ENCODE measurements at places on chromosomes 13 and 19. TPM values are rescaled to one million over a fixed set of nuclear protein-coding genes. Genes with fewer than 3 reads are reported as not detected.
A peak's percentile ranks its signal among the peaks of the same experiment; 100 is the strongest.

Gene CGB5
- total RNA-seq = not detected

Gene CYP4F8
- total RNA-seq = not detected

Gene ZNF350
- 9.5 TPM for total RNA-seq

Gene LILRB2
- not detected for total RNA-seq

Gene TYROBP
- 0.75 TPM for total RNA-seq

Gene CYTH2
- total RNA-seq = 32.4 TPM

Gene SPTBN4
- 4.2 TPM for total RNA-seq

Gene ZNF14
- 7.3 TPM for total RNA-seq

DNA sequence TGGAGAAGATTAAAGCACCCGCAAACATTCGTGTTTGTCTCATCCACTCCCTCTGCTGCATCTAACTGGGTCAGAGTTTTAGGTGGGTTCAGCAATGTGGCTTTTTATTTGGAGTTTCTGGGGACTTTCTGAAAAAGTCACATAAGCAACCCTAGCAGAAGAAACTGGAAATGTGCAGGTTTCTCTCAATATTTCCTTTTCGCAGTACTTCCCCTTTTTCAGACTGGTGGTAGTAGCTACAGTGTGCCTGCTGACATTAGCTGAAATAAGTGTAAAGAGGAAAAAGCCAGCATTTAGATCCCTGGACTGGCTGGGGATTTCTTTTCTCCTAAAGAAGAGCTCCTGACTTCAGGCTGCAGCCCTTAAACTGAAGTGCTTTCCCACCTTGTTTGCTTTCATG is 15.9 kb upstream of the OLFM4 start:
- DNase-seq = no peak

DNA sequence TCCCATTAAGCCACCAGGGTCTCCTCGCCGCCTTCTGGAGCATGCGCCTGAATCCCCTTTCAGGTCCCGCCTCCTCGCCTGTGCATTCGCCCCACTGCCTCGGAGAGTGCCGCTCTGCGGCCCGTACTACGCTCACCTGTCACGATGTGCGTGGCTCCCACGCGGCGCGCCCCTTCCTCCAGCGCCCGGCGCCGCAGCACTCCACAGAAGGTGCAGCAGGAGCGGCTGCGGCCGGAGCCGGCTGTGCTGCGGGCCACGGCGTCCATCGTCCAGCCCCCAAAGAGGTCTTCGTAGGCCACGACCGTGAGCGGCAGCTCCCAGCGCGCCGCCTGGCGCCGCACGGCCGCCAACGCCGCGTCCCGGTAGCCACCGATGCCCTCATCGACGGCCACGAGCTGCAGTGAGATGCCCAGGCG is 4.3 kb downstream of the CTU1 start:
- DNase-seq = no peak

DNA sequence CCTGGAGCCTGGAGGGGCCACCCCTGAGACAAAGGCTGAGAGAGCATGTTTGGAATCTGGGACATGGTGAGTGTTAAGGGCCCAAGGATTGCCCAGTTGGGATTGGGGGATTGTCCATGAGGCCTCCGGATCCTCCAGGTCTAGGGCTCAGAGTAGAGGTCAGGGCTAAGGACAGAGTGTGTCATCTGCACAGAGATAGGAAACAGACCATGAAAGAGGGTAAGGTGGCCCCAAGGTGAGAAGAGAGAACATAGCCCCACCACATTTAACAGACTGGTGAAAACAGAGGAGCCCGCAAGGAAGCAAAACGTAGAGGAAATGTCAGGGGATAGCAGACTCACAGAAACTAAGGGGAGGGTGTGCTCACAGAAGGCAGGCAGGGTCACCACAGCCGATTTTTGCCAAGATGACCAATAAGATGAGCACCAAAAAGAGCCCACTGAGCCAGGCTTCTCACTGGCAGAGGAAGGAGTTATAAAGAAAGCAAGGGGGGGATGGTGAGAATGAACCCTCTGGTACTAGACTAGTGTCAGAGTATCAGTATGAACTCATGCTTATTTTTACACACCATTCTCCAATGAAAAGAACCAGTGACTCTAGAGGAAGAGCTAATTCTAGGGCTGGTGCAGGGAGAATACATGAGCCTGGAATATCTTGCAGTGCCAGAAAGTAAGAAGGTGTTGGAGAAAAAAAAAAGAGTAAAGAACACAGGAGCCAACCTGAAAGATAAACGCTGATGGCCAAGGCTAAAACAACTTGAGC is 17.5 kb downstream of the DYRK1B start:
- DNase-seq = no peak

DNA sequence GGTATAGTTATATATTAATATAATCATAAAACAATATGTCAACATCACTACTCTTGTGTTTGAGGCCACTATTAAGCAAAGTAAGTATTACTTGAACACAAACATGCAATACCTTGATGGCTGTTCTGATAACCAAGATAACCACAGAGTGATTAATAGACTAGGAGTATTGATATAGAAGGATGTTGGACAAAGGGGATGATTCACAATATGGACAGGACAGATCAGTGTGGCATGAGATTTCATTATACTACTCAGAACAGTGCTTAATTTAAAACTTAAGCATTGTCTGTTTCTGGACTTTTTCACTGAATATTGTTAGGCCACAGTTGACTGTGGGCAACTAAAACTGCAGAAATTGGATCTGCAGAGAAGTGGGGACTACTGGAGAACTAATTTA is 384.2 kb downstream of the SLITRK1 start:
- no peak for DNase-seq

GRCh38 chr19:11347546-11348039 is 1.3 kb downstream of the CCDC159 start:
- no peak for DNase-seq

DNA sequence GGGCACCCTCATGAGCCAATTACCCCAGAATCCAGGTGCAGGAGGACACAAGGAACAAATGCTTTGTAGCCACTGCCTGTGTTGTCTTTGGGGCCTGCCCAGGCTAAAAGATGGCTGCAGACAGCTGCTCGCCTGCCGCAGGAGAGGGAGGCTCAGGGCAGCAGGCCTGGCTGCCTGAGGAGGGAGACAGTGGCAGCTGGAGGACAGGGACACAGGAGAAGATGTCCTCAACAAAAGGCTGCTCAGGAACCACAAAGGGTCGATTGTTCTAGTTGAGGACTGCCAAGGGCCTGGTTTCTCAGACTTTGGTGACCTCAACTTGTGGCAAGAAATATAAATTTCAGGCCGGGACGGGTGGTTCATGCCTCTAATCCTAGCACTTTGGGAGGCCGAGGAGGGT is 7.6 kb downstream of the SIRT2 start:
- no peak for DNase-seq

DNA sequence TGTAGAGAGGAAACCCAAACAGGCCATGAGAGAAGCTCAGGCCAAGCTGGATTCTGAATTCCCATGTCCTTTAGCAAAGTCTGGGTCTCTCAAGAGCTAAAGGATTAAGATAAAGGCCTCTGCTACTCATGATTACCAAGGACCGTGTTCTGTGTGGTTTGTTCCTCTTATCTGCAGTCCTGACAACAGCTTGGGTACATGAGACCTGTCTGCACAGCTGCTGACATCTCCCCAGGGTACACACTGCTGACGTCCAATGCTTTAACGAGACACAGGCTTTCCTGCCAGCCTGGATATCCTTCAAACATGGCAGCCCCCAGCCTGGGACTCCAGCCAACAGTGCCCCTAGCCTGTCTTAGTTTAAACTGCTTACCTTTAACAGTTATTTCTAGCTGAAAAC is 211.0 kb downstream of the SLC7A1 start:
- no peak for DNase-seq

- DNase-seq = no peak
Observed at GRCh38 chr13:99307247-99307646, at the start of gene GPR183. TSS of gene GPR183 (minus strand) at chr13:99307399. CDS start at chr13:99296145, 11,254 bp downstream.

DNA sequence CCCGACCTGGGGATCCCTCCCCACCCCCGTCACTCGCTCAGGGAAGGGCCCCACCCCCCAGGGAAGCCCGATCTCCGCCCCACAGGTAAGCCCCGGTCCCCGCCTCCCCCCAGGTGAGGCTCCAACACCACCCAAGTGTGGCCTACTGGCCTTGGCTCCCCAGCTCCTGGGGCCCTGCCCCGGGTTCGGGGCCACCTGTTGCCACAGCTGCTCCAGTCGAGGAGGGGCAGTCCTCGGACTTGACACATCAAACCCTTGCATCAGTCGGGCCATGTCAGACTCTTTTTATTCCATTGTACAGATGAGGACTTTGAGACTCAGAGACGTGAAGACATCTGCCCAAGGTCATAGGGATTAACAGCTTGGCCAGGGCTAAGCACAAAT is 512 bp downstream of the CC2D1A start:
- DNase-seq = no peak

DNA sequence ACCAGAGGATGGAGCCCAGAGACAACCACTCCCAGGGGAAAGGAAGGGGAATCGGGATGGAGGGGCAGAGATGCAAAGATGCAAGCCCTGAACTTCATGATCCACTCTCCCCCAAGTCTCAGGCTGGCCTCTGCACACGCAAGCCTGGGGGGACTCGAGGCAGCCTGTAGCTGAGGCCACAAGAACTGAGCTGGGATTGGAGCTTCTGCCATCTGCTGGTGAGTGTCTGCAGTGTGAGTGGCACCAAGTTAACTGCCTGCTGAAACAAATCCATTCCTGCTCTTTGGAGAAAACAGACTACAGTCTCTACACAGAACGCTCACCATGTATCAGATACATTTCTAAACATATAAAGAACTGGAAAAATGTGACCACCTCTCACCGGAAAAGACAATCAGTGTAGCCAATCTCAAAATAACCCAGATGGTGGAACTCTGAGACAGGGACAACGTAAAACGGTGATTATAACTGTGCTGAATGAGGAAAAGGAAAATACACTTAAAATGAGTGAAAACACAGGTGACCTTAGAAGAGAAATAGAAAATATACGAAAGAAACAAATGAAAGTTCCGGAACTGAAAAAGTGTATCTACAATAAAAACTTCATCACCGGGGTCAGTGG is 62.1 kb downstream of the KLF2 start:
- no peak for DNase-seq

DNA sequence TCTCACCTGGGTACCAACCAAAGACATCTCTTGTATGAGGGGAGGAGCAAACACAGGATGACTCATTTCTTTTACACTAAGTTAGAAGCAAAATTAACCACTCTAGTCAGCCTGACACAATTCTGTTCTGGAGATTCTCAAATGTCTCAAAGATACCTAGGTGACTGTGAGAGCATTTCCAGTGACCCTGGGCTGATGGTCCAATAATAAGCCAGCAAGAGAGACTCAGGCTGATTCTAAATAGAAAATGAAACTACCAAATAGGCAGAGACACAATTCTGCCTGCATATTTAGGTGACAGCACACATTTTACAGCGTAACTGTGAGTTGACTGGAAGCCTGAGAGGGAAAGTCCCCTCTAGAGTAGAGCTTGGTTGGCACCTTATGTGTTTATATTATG is 16.3 kb downstream of the ZNF91 start:
- DNase-seq = no peak

- no peak for DNase-seq
Observed at GRCh38 chr19:39411081-39411831, 1.2 kb upstream of the PLEKHG2 start.

- DNase-seq = no peak
Observed at GRCh38 chr13:98099627-98100026, 43.3 kb upstream of the FARP1 start.

DNA sequence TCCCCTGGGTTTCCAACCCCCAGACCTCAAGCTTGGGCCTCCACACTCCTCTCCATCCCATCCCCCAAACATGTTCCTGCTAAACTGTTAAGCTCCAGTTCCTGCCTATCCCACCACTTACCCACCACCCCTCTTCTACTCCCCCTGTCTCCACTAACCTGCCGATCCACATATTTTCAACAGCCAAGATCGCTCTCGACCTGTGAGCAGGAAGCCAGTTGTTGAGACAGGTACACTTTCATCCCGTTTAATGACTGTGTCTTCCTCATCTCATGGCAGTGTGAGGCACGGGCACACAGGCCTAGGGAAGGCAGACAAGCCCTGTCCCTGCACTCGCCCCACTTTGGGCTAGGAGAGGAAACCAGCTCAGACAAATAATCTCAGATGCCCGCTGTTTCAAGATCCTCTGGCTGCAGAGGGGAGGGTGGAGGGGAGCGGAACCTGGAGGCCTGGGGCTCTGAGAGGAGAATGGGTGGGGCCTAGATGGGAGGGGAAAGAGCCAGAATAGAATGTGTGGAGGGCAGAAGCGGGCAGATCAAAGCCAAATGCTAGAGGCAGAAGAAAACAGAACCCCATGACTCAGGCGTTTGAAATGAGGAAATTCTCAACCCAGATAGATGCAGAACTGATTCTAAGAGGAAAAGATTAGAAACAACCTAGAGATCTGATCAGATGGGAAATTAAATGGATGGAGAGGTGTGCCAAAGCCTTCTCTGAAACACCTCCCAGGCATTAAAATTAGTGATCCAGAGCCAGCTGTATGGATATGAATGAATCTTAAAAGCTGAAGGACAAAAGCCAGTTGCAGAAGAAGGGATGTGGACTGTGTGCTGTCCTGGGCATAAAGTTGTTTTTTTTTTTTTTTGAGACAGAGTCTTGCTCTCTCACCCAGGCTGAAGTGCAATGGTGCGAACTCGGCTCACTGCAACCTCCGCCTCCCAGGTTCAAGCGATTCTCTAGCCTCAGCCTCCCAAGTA is 16.9 kb upstream of the CYP2S1 start:
- DNase-seq = peak; percentile 53

DNA sequence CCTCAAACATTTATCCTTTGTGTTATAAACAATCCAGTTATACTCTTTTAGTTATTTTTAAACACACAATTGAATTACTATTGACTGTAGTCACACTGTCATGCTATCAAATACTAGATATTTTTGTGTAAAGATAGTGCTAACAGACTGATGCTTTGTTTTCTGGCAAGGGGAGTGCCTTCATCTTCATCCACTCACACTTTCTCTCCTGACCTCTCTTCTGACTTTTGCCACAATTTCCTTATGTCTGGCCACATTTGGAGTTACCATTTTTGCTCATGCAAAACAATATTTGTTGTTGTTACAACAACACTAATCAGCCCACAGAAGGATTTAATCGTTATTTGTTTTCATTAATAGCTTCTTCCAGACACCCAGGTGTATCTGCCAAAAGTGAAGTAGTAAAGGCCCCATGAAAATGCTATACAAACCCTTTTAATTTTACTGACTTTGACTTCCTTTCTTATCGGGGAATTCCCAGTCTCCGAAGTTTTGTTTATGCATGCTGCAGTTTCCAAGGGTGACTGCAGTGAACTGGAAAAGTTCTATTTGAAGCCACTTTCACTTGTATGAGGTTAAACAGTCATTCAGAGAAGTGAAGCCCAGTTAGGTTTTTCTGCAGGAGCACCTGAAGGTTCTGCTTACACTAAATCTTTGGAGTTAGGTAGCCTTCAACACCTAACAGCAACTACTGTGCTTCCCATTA is 66.1 kb upstream of the FRY start:
- DNase-seq = no peak

- DNase-seq = no peak
Observed at GRCh38 chr13:21850013-21851006, 179.4 kb downstream of the FGF9 start.
